ENCODE measurements at places on chromosomes 3 and 15. TPM values are rescaled to one million over a fixed set of nuclear protein-coding genes. Genes with fewer than 3 reads are reported as not detected.

The MUSTN1 gene
- total RNA-seq = 0.52 TPM

The ARNT2 gene
- total RNA-seq = 16.7 TPM

The DUOXA2 gene
- total RNA-seq = not detected

The KPNA1 gene
- total RNA-seq = 61.4 TPM

The CSPG5 gene
- total RNA-seq = 1.2 TPM

The KNL1 gene
- 6.5 TPM for total RNA-seq
